Epithelial cell of alveolus of lung (primary cell): ENCODE measurements at places on chromosomes 1 and 21. TPM values are rescaled to one million over a fixed set of nuclear protein-coding genes. Genes with fewer than 3 reads are reported as not detected.

Gene MSH4
- total RNA-seq = not detected in 2 replicates

Gene BGLAP
- total RNA-seq = 1.2 TPM in 1 of 2 replicates, not detected in the other

Gene KLF17
- not detected in 2 replicates for total RNA-seq

Gene HHAT
- total RNA-seq = 0.24 and 3.1 TPM in 2 replicates

Gene GBP1
- 22.9 and 38.1 TPM in 2 replicates for total RNA-seq

Gene CNKSR1
- total RNA-seq = 0.52 TPM in 1 of 2 replicates, not detected in the other

Gene ATP1A4
- not detected in 2 replicates for total RNA-seq

Gene TMEM222
- total RNA-seq = 28.5 and 32.5 TPM in 2 replicates

Gene CD164L2
- not detected in 2 replicates for total RNA-seq

Gene ELF3
- 0.91 and 1.9 TPM in 2 replicates for total RNA-seq

Gene IGSF5
- not detected in 2 replicates for total RNA-seq

Gene SV2A
- 19.3 and 26.8 TPM in 2 replicates for total RNA-seq

Gene PSMB4
- 331 and 344 TPM in 2 replicates for total RNA-seq

Gene BNIPL
- total RNA-seq = 0.13 and 2.3 TPM in 2 replicates

Gene HSPA6
- 0.39 TPM in 1 of 2 replicates, not detected in the other for total RNA-seq

Gene SMCP
- total RNA-seq = not detected in 2 replicates

Gene ETV3L
- not detected in 2 replicates for total RNA-seq

Gene LYST
- total RNA-seq = 3.0 and 21.1 TPM in 2 replicates

Gene FCMR
- 0.39 and 0.64 TPM in 2 replicates for total RNA-seq

Gene MANEAL
- not detected in 2 replicates for total RNA-seq

Gene ILDR2
- total RNA-seq = under 0.01 TPM in 1 of 2 replicates, not detected in the other

Gene DENND2D
- 3.4 and 3.5 TPM in 2 replicates for total RNA-seq

Gene WDR64
- total RNA-seq = not detected in 2 replicates

Gene HMGN1
- 219 and 222 TPM in 2 replicates for total RNA-seq

Gene DIO1
- total RNA-seq = not detected in 2 replicates

Gene GNB1
- 140 and 180 TPM in 2 replicates for total RNA-seq

Gene C1orf116
- 0.40 and 2.3 TPM in 2 replicates for total RNA-seq

Gene MCOLN2
- total RNA-seq = 0.88 and 2.1 TPM in 2 replicates

Gene CELA3B
- total RNA-seq = not detected in 2 replicates

Gene VCAM1
- 15.0 and 35.4 TPM in 2 replicates for total RNA-seq

Gene HCRTR1
- 0.13 TPM in 1 of 2 replicates, not detected in the other for total RNA-seq

Gene TRAF5
- total RNA-seq = 6.3 and 7.7 TPM in 2 replicates

Gene MEX3A
- 7.0 and 15.8 TPM in 2 replicates for total RNA-seq

Gene PDC
- not detected in 2 replicates for total RNA-seq

Gene FBLIM1
- total RNA-seq = 114 and 120 TPM in 2 replicates

Gene S100A8
- total RNA-seq = not detected in 2 replicates

Gene SUSD4
- total RNA-seq = 0.13 TPM in 1 of 2 replicates, not detected in the other

Gene COL9A2
- 3.4 and 10.5 TPM in 2 replicates for total RNA-seq
